CD14-positive monocyte (primary cell): ENCODE measurements at places on chromosomes 16 and 17.

- no peak for DNase-seq
Measured at GRCh38 chr17:57295526-57296023, 39.3 kb downstream of the MSI2 start.

GRCh38 chr16:58264961-58265479 is 29.8 kb downstream of the PRSS54 start:
- peak; percentile 42 for DNase-seq

DNA sequence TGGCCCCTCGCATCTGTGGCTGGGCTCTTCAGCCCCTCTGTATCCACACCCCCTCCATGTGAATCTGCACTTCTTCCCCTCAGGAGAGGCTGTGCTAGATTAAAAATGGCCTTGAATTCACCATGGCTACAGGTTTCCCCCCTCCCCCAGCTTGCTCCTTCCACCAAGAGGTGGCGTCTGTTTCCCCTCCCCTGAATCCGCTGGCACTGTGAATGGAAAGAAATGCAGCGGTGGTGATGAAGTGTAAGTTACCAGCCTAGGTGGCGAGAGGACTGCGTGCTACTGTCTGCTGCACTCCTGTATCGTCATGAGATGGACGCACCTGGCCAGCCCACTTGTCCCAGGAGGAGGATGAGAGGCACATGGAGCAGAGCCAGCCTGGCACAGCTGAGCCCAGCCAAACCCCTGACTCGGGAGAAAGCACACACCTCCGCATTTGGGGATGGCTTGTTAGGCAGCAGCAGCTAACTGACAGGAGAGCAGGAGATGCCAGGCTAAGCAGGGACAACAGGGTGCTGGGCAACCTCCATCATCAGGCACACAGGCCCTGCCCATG is 26.2 kb downstream of the TNFRSF13B start:
- no peak for DNase-seq

- no peak for DNase-seq
Measured at GRCh38 chr17:17075125-17075781, 33.0 kb downstream of the MPRIP start.

- no peak for DNase-seq
Measured at GRCh38 chr16:79587296-79587695, 13.2 kb downstream of the MAF start.

DNA sequence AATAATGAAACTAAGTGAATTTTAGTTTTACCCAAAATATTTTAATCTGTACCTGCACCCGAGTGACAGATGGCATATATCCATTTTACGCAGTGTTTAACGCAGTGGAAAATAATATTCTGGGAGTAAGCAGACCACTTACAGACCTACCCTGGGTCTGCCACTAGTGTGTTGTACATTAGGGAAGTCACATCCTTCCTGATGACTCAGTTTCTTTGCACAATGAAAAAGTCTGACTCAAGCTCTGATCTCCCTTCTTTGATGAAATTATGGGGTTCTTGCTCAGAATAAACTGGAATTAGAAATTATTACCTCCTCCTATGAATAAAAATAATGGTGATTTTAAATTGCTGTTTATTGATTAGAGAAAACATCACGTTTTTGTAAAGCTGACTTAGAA is 123.2 kb upstream of the AXIN2 start:
- no peak for DNase-seq

DNA sequence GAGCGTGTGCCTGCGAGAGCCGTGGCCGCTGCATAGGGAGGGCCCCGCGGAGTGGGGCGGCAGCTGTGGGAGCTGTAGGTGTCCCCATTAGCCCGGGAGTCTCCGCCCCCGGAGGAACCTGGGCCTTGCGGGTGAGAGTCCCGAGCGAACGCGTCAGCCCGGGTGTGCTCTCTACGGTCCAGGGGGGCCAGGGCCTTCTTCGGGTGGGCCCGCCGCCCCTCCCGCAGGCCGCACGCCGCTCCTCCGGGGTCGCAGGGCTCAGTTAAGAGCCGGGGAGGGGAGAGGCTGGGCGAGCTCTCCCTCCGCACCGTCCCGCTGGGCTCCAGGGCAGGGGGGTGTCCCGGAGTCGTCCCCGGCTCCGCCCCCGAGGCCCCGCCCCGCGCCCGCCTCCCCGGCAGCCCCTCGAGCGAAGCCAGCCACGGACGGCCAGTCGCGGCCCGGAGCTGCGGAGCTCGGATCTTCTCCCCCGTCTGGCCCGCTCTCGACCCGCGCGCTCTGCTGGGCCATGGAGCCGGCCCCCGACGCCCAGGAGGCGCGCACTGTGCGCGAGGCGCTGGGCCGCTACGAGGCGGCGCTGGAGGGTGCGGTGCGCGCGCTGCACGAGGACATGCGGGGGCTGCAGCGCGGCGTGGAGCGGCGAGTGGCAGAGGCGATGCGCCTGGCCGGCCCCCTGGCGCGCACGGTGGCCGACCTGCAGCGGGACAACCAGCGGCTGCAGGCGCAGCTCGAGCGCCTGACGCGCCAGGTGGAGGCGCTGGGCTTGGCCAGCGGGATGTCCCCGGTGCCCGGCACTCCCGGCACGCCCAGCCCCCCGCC is at the start of gene SMTNL2:
SMTNL2 (plus strand) TSS at position 429 of the 816 bp plus-strand sequence; CDS start at position 506, 77 bp downstream.
- no peak for DNase-seq

- DNase-seq = no peak
Measured at GRCh38 chr16:86512301-86512859, 2.1 kb downstream of the FOXF1 start.

GRCh38 chr17:63439687-63440086 is 6.4 kb downstream of the CYB561 start:
- peak; percentile 58 for DNase-seq

GRCh38 chr16:86609115-86609514 is 30.8 kb downstream of the FOXL1 start:
- DNase-seq = no peak

DNA sequence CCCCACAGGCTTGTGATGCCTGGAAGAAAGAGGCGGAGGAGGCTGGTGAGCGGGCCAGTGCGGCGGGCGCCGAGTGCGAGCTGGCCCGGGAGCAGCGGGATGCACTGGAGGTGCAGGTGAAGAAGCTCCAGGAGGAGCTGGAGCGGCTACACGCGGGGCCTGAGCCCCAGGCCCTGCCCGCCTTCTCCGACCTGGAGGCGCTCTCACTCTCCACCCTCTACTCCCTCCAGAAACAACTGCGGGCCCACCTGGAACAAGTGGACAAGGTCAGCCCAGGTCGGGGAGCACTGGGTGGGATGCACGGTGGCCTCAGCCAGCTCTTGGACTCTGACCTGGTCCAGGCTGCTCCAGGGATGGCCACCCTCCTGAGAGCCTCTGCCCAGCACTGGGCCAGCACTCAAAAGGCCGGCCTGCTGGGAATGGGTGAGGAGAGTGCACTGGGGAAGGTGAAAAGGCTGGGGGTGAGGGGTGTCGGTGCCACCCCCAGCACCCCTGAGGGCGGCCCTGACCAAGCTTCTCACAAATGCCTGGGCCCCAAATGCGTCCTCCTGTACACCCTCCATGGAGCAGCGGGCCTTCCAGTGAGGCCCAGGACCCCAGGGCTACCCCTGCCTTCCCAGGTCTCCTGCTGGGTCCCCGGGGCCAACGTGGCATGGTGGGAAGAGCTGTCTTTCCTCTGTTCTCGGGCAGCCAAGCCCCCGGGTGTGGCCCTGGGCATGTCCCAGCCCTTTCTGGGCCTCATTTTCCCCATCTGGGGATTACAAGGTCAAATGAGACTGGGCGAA is 20.8 kb downstream of the UNC13D start:
- DNase-seq = no peak

GRCh38 chr16:2912330-2913199 is 834 bp downstream of the FLYWCH1 start:
- no peak for DNase-seq

- no peak for DNase-seq
Measured at GRCh38 chr16:71807905-71808592, 585 bp downstream of the AP1G1 start.

DNA sequence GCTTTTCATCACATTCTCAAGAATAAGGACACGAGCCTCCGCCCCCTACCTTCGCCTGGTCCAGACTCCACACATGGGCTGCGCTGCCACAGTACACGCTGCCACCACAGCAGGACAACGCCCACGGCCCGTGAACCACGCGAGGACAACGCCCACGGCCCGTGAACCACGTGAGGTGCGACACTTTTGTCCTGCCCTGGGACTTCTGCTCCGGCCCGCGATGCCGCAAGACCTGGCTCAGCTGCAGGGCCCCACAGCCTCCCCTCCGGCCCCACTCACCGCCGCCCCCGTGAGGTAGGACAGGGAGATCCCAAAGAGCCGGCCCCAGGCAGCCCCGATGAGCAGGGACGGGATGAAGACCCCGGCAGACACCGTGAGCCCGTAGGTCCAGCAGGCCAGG is 5.9 kb upstream of the CCDC154 start:
- no peak for DNase-seq

- peak; percentile 45 for DNase-seq
Measured at GRCh38 chr17:34308371-34308770, 10.9 kb upstream of the CCL8 start.

- DNase-seq = no peak
Measured at GRCh38 chr17:33023790-33024189, 32.1 kb downstream of the SPACA3 start.

DNA sequence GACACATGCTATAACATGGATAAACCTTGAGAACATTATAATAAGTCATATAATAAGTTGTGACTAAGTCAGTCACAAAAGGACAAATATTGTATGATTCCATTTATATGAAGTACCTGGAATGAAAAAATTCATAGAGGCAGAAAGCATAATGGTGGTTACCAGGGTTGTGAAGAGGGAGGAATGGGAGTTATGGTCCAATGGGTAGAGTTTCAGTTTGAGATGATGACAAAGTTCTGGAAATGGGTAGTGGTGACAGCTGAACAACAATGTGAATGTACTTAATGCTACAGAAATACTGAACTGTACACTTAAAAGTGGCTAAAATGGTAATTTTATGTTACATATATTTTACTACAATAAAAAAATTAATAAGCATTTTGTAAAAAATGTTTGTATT is 49.7 kb downstream of the MYO1D start:
- no peak for DNase-seq

GRCh38 chr17:4643676-4644075 is 2.2 kb upstream of the ALOX15 start:
- no peak for DNase-seq

DNA sequence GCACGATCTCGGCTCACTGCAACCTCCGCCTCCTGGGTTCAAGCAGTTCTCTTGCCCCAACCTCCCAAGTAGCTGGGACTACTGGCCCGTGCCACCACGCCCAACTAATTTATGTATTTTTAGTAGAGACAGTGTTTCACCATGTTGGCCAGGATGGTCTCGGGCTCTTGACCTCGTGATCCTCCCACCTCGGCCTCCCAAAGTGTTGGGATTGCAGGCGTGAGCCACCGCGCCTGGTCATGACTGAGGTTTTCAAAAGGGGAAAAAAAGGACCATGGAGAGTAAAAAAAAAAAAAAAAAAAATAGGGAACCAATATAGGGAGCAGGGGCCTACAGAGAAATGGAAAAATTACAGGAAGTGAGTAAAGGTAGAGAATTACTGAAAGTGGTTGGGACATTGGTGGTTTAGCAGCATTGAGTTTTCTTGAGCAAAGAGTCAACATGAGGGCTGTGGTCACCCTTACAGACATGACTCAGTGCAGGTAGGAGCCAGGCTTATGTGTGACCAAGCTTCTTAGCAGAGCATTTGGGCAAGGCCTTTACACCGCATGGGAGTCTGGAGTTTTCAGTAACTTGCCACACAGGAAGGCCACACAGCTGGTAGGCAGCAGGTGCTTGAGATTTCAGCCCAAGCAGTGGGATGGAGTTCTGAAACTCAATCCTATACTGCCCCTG is 447.3 kb downstream of the HS3ST3B1 start:
- peak; percentile 49 for DNase-seq

DNA sequence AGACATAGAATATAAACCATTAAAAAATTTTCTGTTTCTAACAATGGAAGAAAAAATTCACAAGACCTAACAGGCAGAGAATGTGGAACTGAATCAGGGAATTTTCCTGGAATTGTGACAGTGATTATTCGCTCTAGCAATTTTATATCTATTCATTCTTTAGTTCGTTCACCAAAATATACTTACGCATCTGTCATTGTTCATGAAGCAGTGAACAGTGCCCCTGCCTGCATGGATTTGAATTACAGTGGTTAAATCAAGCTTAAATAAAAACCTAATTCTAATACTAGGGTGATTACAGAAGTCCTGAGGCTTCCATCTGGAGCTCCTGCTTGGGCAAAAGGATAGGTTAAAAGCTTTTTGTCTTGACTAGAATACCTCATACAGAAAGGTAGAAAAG is 48.6 kb downstream of the ABCA8 start:
- no peak for DNase-seq
